ENCODE measurements at places on chromosomes 6 and 20. TPM values are rescaled to one million over a fixed set of nuclear protein-coding genes. Genes with fewer than 3 reads are reported as not detected.

- no peaks in the 10 kb centered on the region for H3K27me3 ChIP-seq
- DNase-seq: no peak
- H3K4me1 ChIP-seq: no peaks in the 10 kb centered on the region
- H3K27ac ChIP-seq: no peak overlapping the region
- H3K4me3 ChIP-seq: no peak overlapping the region
Observed at GRCh38 chr6:140782941-140783340, 1349.8 kb upstream of the GJE1 start.

DNA sequence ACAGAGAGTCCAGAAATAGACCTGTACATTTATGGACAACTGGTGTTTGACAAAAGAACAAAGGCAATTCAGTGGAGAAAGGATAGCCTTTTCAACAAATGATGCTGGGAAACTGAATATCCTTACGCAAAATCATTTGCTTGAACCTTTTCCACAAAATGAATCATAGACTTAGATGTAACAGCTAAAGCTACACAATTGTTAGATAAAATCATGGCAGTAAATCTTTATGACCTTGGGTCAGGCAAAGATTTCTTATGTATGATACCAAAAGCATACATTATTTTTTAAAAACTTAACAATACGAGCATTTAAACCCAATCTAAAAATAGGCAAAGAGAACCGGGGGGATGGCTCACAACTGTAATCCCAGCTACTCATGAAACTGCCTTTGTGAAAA is 73.5 kb upstream of the DST start:
- no peaks in the 10 kb centered on the region for H3K27me3 ChIP-seq
- H3K36me3 ChIP-seq: no peaks in the 10 kb centered on the region
- peaks cover 28% of the 10 kb centered on the region for H3K4me1 ChIP-seq
- H3K4me3 ChIP-seq: no peak overlapping the region
- DNase-seq: no peak

GRCh38 chr6:8652710-8653109 is 217.4 kb upstream of the SLC35B3 start:
- H3K4me3 ChIP-seq: peak overlapping the region; percentile 43
- no peaks in the 10 kb centered on the region for H3K36me3 ChIP-seq
- DNase-seq: no peak
- peak overlapping the region; percentile 86 for H3K27ac ChIP-seq

GRCh38 chr6:31144970-31145340 is 6.1 kb upstream of the PSORS1C2 start:
- H3K27me3 ChIP-seq: no peaks in the 10 kb centered on the region
- H3K4me3 ChIP-seq: no peak overlapping the region
- no peaks in the 10 kb centered on the region for H3K36me3 ChIP-seq

GRCh38 chr6:99612551-99613408 is 6.1 kb downstream of the PRDM13 start:
- H3K27me3 ChIP-seq: peaks cover 25% of the 10 kb centered on the region
- no peak overlapping the region for H3K27ac ChIP-seq
- H3K4me3 ChIP-seq: peak overlapping the region; percentile 22
- no peaks in the 10 kb centered on the region for H3K4me1 ChIP-seq

GRCh38 chr20:63217706-63218105 is 1.8 kb upstream of the YTHDF1 start:
- no peak for DNase-seq
- H3K27me3 ChIP-seq: no peaks in the 10 kb centered on the region
- H3K27ac ChIP-seq: no peak overlapping the region

DNA sequence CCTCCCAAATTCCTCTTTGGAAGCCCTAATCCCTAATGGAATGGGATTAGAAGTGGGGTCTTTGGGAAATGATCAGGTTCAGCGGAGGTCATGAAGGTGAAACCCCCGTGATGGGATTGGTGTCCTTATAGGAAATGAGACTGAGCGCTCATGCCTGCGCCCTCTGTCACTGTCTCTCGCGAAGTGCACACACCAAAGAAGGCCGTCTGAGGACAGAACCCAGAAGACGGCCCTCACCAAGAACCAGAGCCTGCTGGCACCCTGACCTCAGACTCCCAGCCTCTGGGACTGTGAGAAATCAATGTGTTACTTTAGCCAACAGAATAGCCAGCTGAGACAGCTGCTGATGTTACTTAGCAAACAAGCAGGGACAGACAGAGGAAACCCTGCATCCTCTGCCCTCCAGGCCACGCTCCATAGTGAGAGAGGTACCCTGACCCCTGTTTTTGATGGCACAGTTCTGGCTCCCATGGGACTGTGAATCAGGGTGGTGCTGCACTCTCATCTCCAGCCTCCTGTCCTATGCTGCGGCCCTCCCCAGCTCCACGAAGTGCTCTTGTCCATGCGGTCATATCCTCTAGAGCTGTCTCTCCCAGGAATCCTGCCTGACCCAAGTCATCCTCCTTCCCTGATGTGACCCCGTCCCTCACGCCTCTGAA is 369.3 kb downstream of the ZFAND3 start:
- H3K4me1 ChIP-seq: no peaks in the 10 kb centered on the region
- no peak overlapping the region for H3K27ac ChIP-seq
- no peaks in the 10 kb centered on the region for H3K36me3 ChIP-seq
- no peak overlapping the region for H3K4me3 ChIP-seq
- DNase-seq: no peak

- H3K27ac ChIP-seq: no peak overlapping the region
- H3K27me3 ChIP-seq: no peaks in the 10 kb centered on the region
- no peak for DNase-seq
- H3K4me1 ChIP-seq: no peaks in the 10 kb centered on the region
- H3K4me3 ChIP-seq: no peak overlapping the region
Observed at GRCh38 chr20:1171461-1172093, 13.2 kb downstream of the TMEM74B start.

- H3K4me3 ChIP-seq: no peak overlapping the region
- H3K4me1 ChIP-seq: no peaks in the 10 kb centered on the region
Observed at GRCh38 chr6:89173634-89174033, 27.8 kb downstream of the PM20D2 start.

DNA sequence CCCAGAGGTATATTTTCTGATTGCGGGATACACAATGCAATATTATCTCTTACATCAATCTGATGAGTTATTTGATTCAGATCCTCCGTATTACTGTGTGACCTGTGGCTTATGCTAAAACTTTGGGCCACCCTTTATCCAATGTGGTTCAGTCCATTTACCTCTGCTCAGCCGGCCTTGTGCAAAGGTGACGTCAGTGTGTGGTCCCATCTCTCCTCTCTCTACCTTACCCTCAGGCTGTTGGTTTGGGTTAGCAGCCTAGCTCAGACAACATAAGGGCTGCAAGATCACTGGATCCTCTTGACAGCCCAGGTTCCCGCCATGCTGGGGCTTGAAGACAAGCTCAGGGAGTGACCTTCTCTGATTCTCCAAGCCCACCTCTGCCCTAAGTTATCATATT is 33.0 kb downstream of the SNHG17 start:
- H3K4me3 ChIP-seq: no peak overlapping the region
- H3K36me3 ChIP-seq: no peaks in the 10 kb centered on the region
- no peak overlapping the region for H3K27ac ChIP-seq
- H3K4me1 ChIP-seq: no peaks in the 10 kb centered on the region
- no peak for DNase-seq

DNA sequence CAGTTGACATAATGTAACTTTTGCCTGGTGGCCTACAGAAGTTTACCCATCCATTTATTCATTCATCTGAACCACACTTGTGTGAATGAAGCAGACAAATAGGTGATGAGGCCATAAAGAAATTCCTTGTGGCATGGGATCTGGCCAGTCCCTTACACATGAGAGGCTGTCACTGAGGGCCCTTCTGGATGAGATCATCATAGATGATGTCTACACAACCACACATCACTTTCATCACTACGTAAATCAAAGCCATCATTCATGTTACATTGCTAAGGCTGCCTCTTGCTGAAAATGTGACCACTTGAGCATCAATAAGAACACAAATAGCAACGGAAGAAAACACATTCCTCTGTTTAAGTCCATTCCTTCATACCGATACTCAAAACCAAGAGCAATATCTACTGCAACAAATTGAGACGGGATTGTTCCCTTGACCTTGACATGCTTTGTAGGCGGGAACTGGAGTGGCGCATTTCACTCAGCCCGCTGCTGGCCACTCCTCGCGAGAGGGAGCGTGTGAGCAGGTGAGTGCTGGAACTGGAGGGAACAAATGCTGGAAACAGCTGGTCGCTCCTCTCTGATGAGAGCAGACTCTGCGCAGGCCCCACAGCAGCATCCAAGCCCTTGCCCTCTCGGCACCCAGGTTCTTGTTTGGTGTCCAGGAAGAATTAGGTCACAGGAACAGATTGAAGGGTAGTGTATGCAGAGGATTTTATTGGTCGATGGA is 49.3 kb downstream of the FAM50B start:
- DNase-seq: no peak
- no peaks in the 10 kb centered on the region for H3K36me3 ChIP-seq
- no peaks in the 10 kb centered on the region for H3K27me3 ChIP-seq
- H3K4me1 ChIP-seq: peaks cover 9% of the 10 kb centered on the region

DNA sequence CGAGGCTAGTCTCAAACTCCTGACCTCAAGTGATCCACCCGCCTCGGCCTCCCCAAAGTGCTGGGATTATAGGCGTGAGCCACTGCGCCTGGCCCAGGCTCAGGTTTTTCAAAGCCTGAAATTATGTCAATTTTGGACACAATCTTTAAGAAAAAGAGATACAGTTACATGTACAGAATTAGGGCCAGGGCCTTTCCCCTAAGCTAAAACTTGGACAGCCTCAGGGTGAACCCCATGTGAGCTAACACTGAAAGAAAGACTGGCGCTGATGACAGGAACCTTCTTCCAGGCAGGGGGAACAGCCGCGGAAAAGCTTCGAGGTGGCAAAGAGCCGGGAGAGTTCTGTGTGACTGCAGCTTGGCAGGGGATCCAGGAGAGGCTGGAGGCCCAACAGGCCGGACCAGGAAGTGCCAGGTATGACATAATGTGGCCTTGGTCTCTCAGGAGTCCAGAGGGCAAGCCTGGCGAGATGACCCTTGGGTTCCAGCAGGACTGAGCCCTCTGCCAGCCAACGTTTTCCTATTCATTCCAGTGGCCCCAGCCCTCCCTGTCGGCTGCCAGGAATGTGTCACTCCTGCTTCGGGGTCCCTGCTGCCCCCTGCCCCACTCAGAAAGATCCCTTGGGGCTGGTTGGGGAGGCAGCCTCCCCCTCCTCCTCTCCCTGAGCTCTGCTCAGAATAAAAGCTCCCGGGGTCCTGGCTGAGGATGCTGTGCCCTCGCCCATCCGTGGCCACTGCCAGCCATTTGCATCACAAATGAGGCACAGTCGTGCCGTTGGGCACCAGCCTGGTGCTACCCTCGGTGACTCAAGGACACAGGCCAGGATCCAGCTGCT is 37.3 kb downstream of the RBM38 start:
- H3K36me3 ChIP-seq: no peaks in the 10 kb centered on the region
- H3K4me3 ChIP-seq: no peak overlapping the region
- DNase-seq: peak; percentile 96

GRCh38 chr6:65707126-65707826 is at the start of gene EYS:
EYS (minus strand) TSS chr6:65707226; CDS start chr6:65495410, 211,816 bp downstream.
- H3K4me1 ChIP-seq: no peaks in the 10 kb centered on the region
- H3K27ac ChIP-seq: no peak within 1 kb of the TSS
- no peak within 1 kb of the TSS for H3K4me3 ChIP-seq
- no peaks in the 10 kb centered on the region for H3K36me3 ChIP-seq
- no peaks in the 10 kb centered on the region for H3K27me3 ChIP-seq

DNA sequence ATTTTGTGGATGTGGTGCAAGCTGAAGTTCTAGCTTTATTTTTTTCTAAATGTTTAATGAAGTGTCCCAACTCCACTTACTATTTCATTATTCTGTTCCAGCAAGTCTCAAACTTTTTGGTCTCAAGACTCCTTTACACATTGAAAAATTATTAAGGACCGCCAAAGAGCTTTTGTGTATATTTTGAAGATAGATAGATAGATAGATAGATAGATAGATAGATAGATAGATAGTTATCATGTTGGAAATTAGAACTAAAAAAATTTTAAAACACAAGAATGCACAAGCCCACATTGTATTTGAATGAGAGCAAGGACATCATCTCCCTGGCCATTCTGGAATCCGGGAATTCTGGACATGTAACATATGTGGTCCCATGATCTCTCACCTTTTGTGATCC is 181.2 kb upstream of the SNX9 start:
- no peaks in the 10 kb centered on the region for H3K4me1 ChIP-seq
- H3K4me3 ChIP-seq: no peak overlapping the region
- no peaks in the 10 kb centered on the region for H3K27me3 ChIP-seq
- no peaks in the 10 kb centered on the region for H3K36me3 ChIP-seq
- no peak overlapping the region for H3K27ac ChIP-seq

GRCh38 chr6:88168362-88168761 is 2.2 kb upstream of the CNR1 start:
- H3K36me3 ChIP-seq: no peaks in the 10 kb centered on the region
- H3K4me3 ChIP-seq: no peak overlapping the region
- no peak for DNase-seq
- H3K27me3 ChIP-seq: no peaks in the 10 kb centered on the region
- no peaks in the 10 kb centered on the region for H3K4me1 ChIP-seq

GRCh38 chr6:152750694-152751093 is at the start of gene VIP:
VIP (plus strand) TSS chr6:152750797; CDS start chr6:152752178, 1,381 bp downstream.
- H3K4me1 ChIP-seq: no peaks in the 10 kb centered on the region
- no peaks in the 10 kb centered on the region for H3K36me3 ChIP-seq
- DNase-seq: no peak
- no peaks in the 10 kb centered on the region for H3K27me3 ChIP-seq

DNA sequence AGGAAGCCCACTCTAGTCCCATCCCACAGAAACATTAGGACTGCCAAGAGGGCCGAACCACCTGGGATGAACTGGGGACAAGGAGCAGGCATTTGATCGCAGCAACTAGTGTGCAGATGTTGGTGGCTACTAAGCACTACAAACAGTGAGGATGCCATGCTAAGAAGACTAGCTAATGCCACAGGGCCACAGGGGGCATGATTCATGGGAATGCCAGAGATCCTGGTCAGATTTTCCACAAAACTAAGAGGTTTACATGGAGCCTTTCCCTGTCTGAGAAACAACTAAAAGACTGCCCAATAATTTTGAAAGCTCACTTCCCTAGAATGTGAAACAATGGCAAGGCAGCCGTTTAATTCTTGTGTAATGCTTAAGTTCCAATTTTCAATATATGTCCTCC is 375.9 kb upstream of the PTCHD4 start:
- DNase-seq: no peak
- no peak overlapping the region for H3K4me3 ChIP-seq
- H3K27ac ChIP-seq: no peak overlapping the region
- no peaks in the 10 kb centered on the region for H3K36me3 ChIP-seq
- no peaks in the 10 kb centered on the region for H3K4me1 ChIP-seq
- H3K27me3 ChIP-seq: no peaks in the 10 kb centered on the region

- DNase-seq: no peak
- no peaks in the 10 kb centered on the region for H3K27me3 ChIP-seq
- peaks cover 47% of the 10 kb centered on the region for H3K4me1 ChIP-seq
- H3K27ac ChIP-seq: no peak overlapping the region
Observed at GRCh38 chr6:104229057-104229456, 630.7 kb downstream of the HACE1 start.

GRCh38 chr6:13014504-13015378 is 298.2 kb downstream of the PHACTR1 start:
- H3K27me3 ChIP-seq: peaks cover 12% of the 10 kb centered on the region
- no peak overlapping the region for H3K27ac ChIP-seq
- no peak for DNase-seq

GRCh38 chr6:30092852-30093543 is 17.4 kb upstream of the RNF39 start:
- H3K27me3 ChIP-seq: no peaks in the 10 kb centered on the region
- no peak overlapping the region for H3K4me3 ChIP-seq
- DNase-seq: no peak
- H3K36me3 ChIP-seq: no peaks in the 10 kb centered on the region
- no peak overlapping the region for H3K27ac ChIP-seq

MLN gene
- total RNA-seq: not detected

REM1 gene
- total RNA-seq: 0.25 TPM

INSM1 gene
- not detected for total RNA-seq

SLC35D3 gene
- not detected for total RNA-seq

LKAAEAR1 gene
- not detected for total RNA-seq

SDCBP2 gene
- total RNA-seq: 2.0 TPM

FAM162B gene
- total RNA-seq: 0.81 TPM

AHCY gene
- total RNA-seq: 142 TPM

TAAR5 gene
- total RNA-seq: not detected

OR2B3 gene
- total RNA-seq: not detected
